ENCODE measurements at places on chromosomes 12 and 14.

GRCh38 chr14:90060965-90061684 lies 669 bp upstream of the KCNK13 start:
- H3K4me1 ChIP-seq, result peaks cover 11% of the 10 kb centered on the region
- H3K27me3 ChIP-seq, result peaks cover 91% of the 10 kb centered on the region

- H3K27me3 ChIP-seq, result no peaks in the 10 kb centered on the region
- peaks cover 14% of the 10 kb centered on the region for H3K4me1 ChIP-seq
- H3K4me3 ChIP-seq, result peak overlapping the region; percentile 73
- H3K36me3 ChIP-seq, result no peaks in the 10 kb centered on the region
- H3K27ac ChIP-seq, result no peak overlapping the region
- no peak for DNase-seq
Observed at GRCh38 chr12:124862768-124863415, 772 bp downstream of the SCARB1 start.

DNA sequence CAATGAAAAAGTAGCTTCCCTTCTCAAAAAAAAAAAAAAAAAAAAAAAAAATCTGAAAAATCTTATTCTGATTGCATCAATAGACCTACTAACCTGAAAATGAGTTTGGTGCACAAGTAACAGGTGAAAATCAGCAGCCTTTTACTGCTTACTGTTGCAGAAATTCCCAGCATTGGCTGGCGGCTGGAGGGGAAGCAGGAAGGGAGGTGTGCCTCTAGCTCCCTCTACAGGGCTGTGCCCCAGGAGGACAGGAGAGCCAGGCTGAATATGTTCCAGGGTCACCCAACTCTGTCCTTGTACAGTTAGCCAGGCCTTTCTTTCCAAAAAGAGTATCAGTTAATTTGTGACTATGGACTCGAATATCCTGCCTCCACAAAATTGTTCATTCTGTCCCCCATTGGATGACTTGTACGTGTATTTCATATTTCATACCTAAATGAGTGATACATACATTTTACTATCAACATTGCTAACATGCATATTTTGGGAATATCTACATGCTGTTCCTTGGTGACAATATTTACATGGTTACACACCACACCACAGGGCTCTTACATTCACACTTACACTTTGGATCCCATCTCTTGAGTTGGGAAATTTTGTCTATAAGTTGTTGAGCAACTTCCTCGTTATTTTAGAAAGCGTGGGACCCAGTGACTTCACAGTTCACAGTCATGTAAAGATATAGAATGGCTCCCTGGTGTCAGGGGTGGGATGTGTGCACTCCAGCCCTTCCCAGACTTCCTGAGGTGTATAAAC lies 124.8 kb downstream of the SAMD4A start:
- no peaks in the 10 kb centered on the region for H3K4me1 ChIP-seq
- H3K4me3 ChIP-seq, result no peak overlapping the region
- no peak overlapping the region for H3K27ac ChIP-seq
- no peaks in the 10 kb centered on the region for H3K36me3 ChIP-seq
- no peaks in the 10 kb centered on the region for H3K27me3 ChIP-seq
- peak; percentile 75 for DNase-seq

- H3K27me3 ChIP-seq, result peaks cover 9% of the 10 kb centered on the region
- H3K36me3 ChIP-seq, result no peaks in the 10 kb centered on the region
- no peak overlapping the region for H3K27ac ChIP-seq
- DNase-seq, result no peak
- no peaks in the 10 kb centered on the region for H3K4me1 ChIP-seq
- no peak overlapping the region for H3K4me3 ChIP-seq
Observed at GRCh38 chr14:55814064-55814463, 234.1 kb downstream of the KTN1 start.

DNA sequence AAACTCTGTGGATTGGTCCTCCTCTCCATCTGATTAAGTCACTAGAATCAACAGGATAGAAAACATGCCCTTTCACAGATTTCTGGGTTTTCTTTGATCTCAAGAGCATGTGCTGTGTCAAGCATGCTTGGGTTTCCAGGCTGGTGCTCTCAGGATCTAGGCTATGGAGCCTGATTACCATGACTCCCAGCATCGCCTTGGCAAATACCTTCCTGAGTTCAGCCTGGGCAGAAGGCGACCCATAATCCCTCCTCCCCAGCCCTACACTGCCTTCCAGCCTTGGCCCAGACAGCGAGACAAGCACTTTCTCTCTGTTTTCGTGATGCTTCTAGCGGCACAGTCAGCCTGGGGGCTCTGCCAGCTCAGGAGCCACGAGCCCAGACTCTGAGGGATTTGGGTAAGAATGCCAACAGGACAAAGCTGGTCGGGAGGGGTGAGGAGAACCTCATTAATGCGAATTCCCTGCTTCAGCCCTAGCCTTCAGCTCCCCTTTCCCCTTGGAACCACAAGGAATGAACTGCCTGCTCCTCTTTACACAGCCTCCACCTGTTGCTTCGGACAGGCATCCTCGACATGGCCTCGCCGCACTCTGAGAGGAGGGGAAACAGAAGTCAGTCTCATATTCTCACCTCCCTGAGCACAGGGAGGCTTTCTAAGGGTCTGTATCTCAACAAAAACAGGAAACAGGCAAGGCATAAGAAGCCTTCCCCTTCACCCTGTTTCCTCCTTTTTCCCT lies 227.1 kb downstream of the MSRB3 start:
- no peak overlapping the region for H3K4me3 ChIP-seq
- no peak for DNase-seq
- no peaks in the 10 kb centered on the region for H3K27me3 ChIP-seq
- no peaks in the 10 kb centered on the region for H3K36me3 ChIP-seq

- no peak for DNase-seq
- no peaks in the 10 kb centered on the region for H3K27me3 ChIP-seq
- H3K36me3 ChIP-seq, result peaks cover 29% of the 10 kb centered on the region
- H3K4me1 ChIP-seq, result peaks cover 5% of the 10 kb centered on the region
Observed at GRCh38 chr12:11839091-11839641, 189.7 kb downstream of the ETV6 start.

DNA sequence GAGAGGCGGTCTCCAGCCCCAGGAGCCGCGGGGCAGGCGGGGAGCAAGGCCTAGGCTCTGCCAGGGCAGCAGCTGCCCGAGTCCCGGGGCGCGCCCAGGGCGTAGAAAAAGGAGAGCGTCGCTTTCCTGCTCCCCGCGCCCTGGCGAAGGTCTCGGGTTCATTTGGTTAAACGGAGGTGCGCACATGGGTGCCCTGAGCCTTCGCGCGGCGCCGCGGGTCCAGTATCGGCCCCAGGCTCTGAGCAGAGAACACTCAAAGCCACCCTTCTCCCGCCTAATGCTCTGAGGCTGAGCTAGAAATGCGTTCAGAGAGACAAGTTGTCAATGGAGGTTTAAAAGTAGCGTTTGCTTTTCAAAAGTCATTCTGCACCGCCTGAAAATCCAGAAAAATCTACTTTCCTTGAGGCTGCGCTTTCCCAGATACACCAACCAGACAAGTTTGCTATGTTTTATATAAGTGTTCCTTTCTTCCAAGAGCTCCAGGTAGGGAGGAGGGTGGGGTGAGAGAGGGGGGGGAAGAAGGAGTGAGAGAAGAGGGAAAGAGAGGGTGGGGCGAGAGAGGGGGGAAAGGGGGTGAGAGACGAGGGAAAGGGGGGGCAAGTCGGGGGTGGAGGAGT lies 1.5 kb downstream of the TMEM132C start:
- peak overlapping the region; percentile 75 for H3K4me3 ChIP-seq
- no peaks in the 10 kb centered on the region for H3K36me3 ChIP-seq
- peaks cover 8% of the 10 kb centered on the region for H3K4me1 ChIP-seq
- H3K27ac ChIP-seq, result no peak overlapping the region

DNA sequence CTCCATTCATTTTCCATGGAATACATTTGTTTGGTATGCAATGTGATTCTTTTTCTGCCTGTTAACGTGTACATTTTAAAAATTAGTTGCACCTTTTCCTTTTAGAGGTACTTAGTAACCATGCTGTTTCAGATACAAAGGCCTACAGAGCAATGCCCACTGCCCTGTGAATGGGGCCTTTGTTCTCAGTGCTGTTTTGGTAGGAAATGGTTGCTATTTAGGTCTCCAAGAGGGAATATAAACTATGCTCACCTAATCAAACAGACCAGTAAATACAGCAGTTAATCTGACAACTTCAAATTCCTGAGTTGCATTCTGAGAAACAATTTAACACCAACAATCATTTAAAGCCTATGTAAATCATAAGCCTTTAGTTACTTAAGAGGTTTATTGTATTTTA lies 188.7 kb downstream of the BCAT1 start:
- no peaks in the 10 kb centered on the region for H3K27me3 ChIP-seq
- peaks cover 9% of the 10 kb centered on the region for H3K4me1 ChIP-seq
- H3K27ac ChIP-seq, result no peak overlapping the region
- H3K4me3 ChIP-seq, result no peak overlapping the region
- DNase-seq, result no peak

DNA sequence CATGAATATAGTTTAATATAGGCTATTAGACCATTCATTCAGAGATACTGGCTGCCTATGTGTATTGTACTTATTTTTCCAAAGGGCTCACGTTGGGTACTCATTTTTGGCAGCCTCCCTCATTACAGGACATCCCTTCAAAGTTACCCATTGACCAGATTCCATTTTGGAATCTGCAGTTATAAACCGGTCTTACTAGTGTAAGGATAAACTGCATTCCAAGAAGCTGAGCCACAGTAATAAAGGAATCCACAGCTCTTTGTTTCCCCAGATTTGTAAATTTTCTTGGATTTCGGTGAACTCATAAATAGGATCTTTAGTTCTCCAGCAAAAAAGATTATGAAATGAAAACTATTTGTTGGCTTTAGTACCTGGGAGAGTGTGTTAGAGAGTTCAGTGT lies 18.9 kb upstream of the CFL2 start:
- peak overlapping the region; percentile 90 for H3K27ac ChIP-seq
- DNase-seq, result no peak
- no peaks in the 10 kb centered on the region for H3K27me3 ChIP-seq
- no peaks in the 10 kb centered on the region for H3K36me3 ChIP-seq
- H3K4me1 ChIP-seq, result peaks cover 10% of the 10 kb centered on the region
- H3K4me3 ChIP-seq, result no peak overlapping the region

GRCh38 chr14:31712244-31713127 lies 151.3 kb downstream of the NUBPL start:
- H3K27ac ChIP-seq, result no peak overlapping the region
- no peak overlapping the region for H3K4me3 ChIP-seq

DNA sequence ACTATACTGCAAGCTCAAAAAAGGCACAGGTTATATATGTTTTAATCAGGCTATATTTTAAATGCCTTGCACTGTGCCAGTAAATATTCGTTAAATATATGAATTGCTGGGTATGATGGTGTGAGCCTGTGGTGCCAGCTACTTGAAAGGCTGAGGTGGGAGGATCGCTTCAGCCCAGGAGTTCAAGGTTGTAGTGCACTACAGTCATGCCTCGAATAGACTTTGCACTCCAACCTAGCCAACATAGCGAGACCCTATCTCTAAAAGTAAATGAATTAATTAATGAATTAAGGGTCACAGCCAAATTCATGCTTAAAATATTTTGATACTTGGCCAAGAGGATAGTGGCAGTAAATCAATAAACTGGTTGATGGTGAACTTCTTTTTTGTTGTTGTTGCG lies 22.2 kb upstream of the MDM2 start:
- H3K4me3 ChIP-seq, result no peak overlapping the region
- peaks cover 9% of the 10 kb centered on the region for H3K4me1 ChIP-seq
- H3K27me3 ChIP-seq, result no peaks in the 10 kb centered on the region
- no peaks in the 10 kb centered on the region for H3K36me3 ChIP-seq

GRCh38 chr12:54932038-54932437 lies 52.5 kb downstream of the TESPA1 start:
- no peaks in the 10 kb centered on the region for H3K27me3 ChIP-seq
- H3K36me3 ChIP-seq, result no peaks in the 10 kb centered on the region
- no peak for DNase-seq
- no peaks in the 10 kb centered on the region for H3K4me1 ChIP-seq
- no peak overlapping the region for H3K27ac ChIP-seq

DNA sequence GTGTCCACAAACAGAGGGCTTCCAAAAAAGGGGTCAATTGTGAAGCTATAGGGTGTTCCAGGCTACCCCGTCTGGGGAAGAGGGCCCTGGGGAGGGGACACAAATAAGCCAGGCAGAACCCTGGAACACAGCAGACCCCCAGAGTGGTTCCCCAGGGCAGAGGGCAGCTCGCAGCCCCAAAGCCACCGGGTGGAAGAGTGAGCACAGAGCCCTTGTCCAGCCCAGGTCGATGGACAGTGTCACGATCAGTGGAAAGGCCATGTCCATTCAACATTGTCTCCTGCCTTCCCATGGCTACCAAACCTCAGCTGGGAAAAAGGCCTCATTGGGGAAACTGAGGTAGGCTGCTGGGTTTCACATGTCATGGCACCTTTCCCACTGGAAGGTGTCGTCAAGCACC lies 131.4 kb downstream of the DICER1 start:
- H3K27ac ChIP-seq, result no peak overlapping the region
- DNase-seq, result no peak
- H3K4me3 ChIP-seq, result no peak overlapping the region

GRCh38 chr12:84786622-84787021 lies 126.0 kb downstream of the SLC6A15 start:
- H3K4me1 ChIP-seq, result peaks cover 25% of the 10 kb centered on the region
- DNase-seq, result no peak
- no peak overlapping the region for H3K4me3 ChIP-seq
- H3K27me3 ChIP-seq, result no peaks in the 10 kb centered on the region

DNA sequence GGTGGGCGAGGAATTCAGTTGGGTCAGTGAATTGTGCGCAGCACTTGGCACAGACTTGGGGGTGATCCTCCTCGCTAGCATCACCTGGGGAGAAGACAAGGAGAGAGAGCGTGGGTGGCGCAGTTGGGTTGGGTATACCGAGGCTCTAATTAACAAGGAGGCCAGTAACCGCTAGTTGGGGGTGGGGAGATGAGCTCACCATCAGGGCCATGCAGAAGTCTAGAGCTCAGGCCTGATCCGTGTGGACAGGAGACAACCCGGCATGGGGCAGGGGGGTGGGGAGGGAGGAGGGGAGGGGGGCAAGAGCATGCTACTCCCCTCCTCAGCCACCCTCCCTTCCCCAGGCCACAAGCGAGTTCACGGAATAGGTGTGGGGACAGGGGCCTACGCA lies 580 bp downstream of the SALL2 start:
- peak overlapping the region; percentile 51 for H3K27ac ChIP-seq
- H3K27me3 ChIP-seq, result no peaks in the 10 kb centered on the region
- peak overlapping the region; percentile 80 for H3K4me3 ChIP-seq

DNA sequence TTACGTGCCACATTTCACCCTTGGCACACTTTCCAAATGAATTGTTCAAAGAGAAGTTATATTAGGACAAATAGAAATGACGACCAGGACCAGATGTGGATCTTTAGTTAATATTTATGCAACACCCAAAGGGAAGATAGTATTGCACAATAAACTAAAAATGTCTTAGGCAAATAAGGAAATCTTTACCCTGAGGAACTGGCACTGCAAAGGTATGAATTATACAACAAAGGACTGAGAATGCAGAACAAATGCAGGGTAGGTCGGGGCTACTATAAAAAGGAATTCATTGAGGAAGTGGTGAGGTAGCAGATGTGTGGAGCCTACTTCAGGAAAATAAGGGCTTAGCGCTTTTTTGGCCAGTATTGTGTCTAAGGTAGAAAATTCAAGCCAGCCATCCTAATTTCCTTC lies 3.9 kb upstream of the TMTC2 start:
- H3K36me3 ChIP-seq, result no peaks in the 10 kb centered on the region
- no peaks in the 10 kb centered on the region for H3K27me3 ChIP-seq
- H3K27ac ChIP-seq, result no peak overlapping the region
- peaks cover 26% of the 10 kb centered on the region for H3K4me1 ChIP-seq
- no peak for DNase-seq
- H3K4me3 ChIP-seq, result no peak overlapping the region

- H3K36me3 ChIP-seq, result peaks cover 17% of the 10 kb centered on the region
- no peak overlapping the region for H3K27ac ChIP-seq
- no peaks in the 10 kb centered on the region for H3K4me1 ChIP-seq
- H3K4me3 ChIP-seq, result no peak overlapping the region
- no peaks in the 10 kb centered on the region for H3K27me3 ChIP-seq
Observed at GRCh38 chr14:31181271-31181670, 26.3 kb downstream of the HECTD1 start.
